ENCODE measurements at places on chromosomes 5 and 9.

- DNase-seq, result no peak
Measured at GRCh38 chr5:155562158-155562557, 548.6 kb downstream of the KIF4B start.

DNA sequence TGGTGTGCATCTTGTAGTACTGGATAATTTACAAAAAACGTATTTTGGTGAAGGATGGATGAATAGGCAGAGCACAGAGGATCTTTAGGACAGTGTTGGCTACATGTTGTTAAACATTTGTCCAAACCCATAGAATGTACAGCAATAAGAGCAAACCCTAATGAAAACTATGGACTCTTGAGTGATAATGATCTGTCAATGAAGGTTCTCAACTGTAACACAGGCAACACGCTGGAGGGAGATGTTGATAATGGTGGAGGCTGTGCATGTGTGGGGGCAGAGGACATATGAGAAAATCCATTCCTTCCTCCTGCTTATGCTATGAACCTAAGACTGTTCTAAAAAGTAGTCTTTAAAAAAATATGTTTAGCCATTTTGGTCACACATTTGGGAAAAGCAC, 194.0 kb downstream of the FER start:
- DNase-seq, result no peak

DNA sequence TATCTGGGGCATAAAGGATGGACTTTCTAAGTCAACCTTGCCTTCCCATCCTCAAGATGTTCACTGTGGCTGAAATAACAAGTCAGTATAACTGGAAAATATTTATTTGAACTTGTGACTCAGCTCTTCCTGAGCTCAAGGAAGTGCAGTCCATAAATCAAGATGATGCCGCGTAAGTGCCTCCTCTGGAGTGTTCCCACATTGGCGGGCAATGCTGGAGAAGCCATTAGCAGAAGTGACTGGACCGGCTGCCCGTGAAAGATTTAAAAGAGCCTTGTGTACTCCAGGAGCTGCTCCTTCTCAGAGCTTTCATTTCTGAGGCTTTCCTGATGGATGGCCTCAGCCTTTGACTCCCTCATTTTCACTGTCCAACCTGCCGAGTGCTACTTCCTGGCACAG, 17.4 kb downstream of the TMOD1 start:
- DNase-seq, result peak; percentile 79

GRCh38 chr5:3590967-3591900, 4.4 kb upstream of the IRX1 start:
- no peak for DNase-seq

GRCh38 chr5:7456206-7456605, 60.3 kb downstream of the ADCY2 start:
- DNase-seq, result no peak
